ENCODE measurements at places on chromosomes 12 and 14. TPM values are rescaled to one million over a fixed set of nuclear protein-coding genes. Genes with fewer than 3 reads are reported as not detected.
A peak's percentile ranks its signal among the peaks of the same experiment; 100 is the strongest.

- peaks cover 3% of the 10 kb centered on the region for H3K27me3 ChIP-seq
- H3K4me1 ChIP-seq, result peaks cover 51% of the 10 kb centered on the region
- no peaks in the 10 kb centered on the region for H3K36me3 ChIP-seq
- H3K27ac ChIP-seq, result no peak overlapping the region
- no peak overlapping the region for H3K4me3 ChIP-seq
These were observed 123.8 kb downstream of the GCH1 start for GRCh38 chr14:54778618-54779345.

GRCh38 chr14:106051796-106052195, 525.4 kb downstream of the TMEM121 start:
- peaks cover 4% of the 10 kb centered on the region for H3K27me3 ChIP-seq
- H3K4me1 ChIP-seq, result peaks cover 9% of the 10 kb centered on the region
- no peak overlapping the region for H3K4me3 ChIP-seq

GRCh38 chr14:58697266-58697929, 59.6 kb downstream of the DACT1 start:
- no peaks in the 10 kb centered on the region for H3K4me1 ChIP-seq
- H3K36me3 ChIP-seq, result no peaks in the 10 kb centered on the region
- DNase-seq, result no peak
- no peaks in the 10 kb centered on the region for H3K27me3 ChIP-seq
- no peak overlapping the region for H3K27ac ChIP-seq

GRCh38 chr12:48169011-48169410, 11.7 kb upstream of the ASB8 start:
- H3K4me3 ChIP-seq, result no peak overlapping the region
- DNase-seq, result no peak
- H3K36me3 ChIP-seq, result no peaks in the 10 kb centered on the region
- peaks cover 9% of the 10 kb centered on the region for H3K27me3 ChIP-seq

DNA sequence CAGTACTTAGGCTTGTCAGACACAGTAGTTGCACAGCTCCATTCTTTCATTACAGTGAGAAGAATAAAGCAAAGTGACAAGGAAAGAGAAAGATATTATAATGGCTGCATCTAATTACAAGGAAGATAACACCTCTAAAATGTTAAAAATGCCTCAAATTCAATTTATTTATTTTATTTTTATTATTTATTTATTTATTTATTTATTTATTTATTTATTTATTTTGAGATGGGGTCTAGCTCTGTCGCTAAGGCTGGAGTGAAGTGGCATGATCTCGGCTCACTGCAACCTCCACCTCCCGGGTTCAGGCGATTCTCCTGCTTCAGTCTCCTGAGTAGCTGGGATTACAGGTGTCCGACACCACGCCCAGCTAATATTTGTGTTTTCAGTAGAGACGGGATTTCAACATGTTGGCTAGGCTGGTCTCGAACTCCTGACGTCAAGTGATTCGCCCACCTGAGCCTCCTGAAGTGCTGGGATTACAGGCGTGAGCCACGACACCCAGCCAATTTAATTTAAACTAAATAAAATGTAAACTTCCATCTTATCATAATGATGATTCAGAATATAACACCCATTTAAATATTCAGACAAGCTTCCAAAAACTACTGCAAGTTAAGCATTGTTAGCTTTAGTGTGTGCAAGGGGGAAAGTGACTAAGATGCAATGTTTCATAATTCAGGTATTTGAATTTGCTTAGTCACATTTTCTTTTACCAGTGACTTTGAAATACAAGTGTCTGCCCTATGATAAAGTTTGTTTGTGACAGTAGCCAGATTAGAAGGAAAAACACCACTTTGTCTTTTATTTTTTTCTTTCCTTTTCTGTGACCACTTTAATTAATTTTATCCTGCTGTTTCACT, 2.4 kb upstream of the CFAP54 start:
- no peak for DNase-seq
- no peak overlapping the region for H3K27ac ChIP-seq
- H3K36me3 ChIP-seq, result no peaks in the 10 kb centered on the region
- H3K4me3 ChIP-seq, result no peak overlapping the region
- H3K4me1 ChIP-seq, result peaks cover 51% of the 10 kb centered on the region

- no peak overlapping the region for H3K4me3 ChIP-seq
- no peak overlapping the region for H3K27ac ChIP-seq
- peaks cover 16% of the 10 kb centered on the region for H3K27me3 ChIP-seq
- peaks cover 70% of the 10 kb centered on the region for H3K4me1 ChIP-seq
- no peaks in the 10 kb centered on the region for H3K36me3 ChIP-seq
These were observed 2.7 kb upstream of the SOAT2 start for GRCh38 chr12:53100466-53101151.

DNA sequence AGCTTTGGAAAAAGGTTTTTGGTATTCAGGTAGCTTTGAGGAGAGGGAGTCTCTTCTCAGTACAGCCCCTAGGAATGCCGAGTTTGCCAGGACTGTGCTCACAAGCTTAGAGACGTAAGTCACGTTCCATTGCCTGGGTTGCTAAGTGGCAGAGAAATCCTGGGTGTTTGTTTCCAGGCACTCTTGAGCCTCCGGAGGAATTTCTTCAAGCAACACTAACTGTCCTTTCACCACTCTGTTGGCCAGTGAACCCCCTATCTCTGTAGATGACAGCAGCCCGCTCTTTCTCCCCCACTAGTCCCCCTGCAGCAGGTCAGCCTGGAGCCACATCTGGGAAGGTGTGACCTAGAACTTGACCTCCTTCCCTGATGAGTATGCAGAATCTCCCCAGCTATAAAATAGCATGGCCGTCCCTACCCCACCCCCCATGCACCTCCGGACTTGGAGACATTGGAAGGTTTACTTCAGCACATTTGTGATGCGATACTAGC, 162.7 kb downstream of the ZFP36L1 start:
- H3K27me3 ChIP-seq, result peaks cover 15% of the 10 kb centered on the region
- DNase-seq, result no peak
- H3K27ac ChIP-seq, result no peak overlapping the region
- no peak overlapping the region for H3K4me3 ChIP-seq

DNA sequence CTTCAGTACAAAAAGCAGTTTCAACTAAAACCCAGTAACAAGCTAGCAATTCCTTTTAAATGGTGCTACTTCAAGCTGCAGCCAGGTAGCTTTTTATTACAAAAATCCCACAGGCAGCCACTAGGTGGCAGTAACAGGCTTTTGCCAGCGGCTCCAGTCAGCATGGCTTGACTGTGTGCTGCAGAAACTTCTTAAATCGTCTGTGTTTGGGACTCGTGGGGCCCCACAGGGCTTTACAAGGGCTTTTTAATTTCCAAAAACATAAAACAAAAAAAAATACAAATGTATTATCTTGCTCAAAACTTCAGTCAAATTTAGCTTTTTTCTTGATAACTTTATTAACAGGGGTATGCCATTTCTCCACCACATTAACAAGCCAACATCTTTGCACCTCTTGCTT, 3.6 kb upstream of the CLEC4E start:
- H3K27me3 ChIP-seq, result peaks cover 45% of the 10 kb centered on the region
- no peak overlapping the region for H3K27ac ChIP-seq
- no peaks in the 10 kb centered on the region for H3K36me3 ChIP-seq
- DNase-seq, result peak; percentile 84

DNA sequence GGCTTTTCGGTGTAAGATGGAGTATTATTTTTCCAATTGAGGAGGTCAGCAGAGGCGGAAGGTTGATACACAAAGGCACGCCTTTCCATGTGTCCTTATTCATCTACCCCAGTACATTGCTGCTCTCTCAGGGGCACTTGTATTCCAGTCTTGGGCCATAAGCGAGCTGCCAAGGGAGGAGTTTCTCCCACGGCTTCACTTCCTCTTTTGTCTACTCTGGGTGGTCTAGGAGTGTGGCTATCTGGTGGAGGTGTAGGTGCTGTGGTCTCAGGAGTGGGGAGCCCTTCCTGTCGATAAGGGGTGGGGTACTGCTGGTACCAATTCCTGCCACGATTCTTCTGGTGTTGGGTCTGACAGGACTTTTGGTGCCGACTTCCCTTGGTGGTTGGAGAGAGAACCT, 73.4 kb downstream of the GAS2L3 start:
- peaks cover 4% of the 10 kb centered on the region for H3K27me3 ChIP-seq
- no peak for DNase-seq
- H3K4me3 ChIP-seq, result no peak overlapping the region
- no peaks in the 10 kb centered on the region for H3K4me1 ChIP-seq

The SRGAP1 gene
- not detected for total RNA-seq

The FAM90A1 gene
- not detected for total RNA-seq
